ENCODE measurements at places on chromosomes 12 and 14.
A peak's percentile ranks its signal among the peaks of the same experiment; 100 is the strongest.

DNA sequence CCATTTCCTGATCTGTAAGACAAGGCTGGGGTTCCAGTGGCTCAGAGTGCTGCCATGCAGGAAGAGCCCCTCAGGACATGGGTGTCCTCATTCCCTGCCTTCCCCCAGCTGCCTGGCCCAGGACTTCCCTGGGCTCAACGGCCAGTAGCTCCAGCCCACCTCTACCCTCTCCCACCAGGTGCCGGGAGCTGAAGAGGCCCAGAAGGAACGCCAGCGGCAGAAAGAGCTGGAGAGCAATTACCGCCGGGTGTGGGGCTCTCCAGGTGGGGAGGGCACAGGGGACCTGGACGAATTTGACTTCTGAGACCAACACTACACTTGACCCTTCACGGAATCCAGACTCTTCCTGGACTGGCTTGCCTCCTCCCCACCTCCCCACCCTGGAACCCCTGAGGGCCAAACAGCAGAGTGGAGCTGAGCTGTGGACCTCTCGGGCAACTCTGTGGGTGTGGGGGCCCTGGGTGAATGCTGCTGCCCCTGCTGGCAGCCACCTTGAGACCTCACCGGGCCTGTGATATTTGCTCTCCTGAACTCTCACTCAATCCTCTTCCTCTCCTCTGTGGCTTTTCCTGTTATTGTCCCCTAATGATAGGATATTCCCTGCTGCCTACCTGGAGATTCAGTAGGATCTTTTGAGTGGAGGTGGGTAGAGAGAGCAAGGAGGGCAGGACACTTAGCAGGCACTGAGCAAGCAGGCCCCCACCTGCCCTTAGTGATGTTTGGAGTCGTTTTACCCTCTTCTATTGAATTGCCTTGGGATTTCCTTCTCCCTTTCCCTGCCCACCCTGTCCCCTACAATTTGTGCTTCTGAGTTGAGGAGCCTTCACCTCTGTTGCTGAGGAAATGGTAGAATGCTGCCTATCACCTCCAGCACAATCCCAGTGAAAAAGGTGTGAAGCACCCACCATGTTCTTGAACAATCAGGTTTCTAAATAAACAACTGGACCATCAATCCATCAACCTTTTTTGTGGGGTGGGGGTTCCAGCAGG is 17.6 kb downstream of the AGAP2 start:
- DNase-seq: no peak

GRCh38 chr14:61385002-61385685 is 63.8 kb downstream of the PRKCH start:
- DNase-seq: no peak

DNA sequence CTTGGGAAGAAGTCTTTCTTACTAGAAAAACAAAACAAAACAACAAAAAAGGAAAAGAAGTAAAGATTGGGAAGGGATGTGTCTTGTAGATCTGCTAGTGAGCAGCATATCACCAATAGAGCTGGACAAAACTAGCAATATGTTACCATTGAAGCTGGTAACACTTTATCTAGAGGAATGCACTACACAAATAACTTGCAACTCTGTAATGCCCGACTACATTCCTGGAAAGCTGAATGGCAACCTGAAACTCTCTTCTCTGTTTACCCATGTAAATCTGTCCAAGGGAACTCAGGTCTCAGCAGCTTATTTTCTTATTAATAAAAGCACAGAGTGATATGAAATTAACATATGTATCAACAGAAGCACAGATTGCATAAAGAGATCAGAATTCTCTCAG is 624.4 kb downstream of the KCNH5 start:
- no peak for DNase-seq

DNA sequence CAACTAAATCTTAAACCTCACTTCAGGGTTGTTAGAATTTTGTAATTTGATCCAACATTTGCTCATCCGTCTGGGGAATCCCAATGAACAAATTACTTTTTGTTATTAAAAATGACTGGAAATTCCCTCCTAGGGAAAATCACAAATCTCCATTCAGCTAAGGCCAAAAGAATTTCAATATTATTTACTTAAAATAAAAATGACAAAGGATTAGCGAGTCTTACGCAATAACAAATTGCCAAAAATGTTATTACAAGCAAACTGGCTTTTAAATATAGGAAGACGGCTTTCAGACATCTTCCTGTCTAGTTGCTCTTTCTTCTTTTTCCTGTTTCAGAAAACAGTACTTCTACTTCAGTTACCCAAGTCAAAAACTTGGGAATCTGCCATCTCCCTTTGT is 92.4 kb upstream of the TSPAN8 start:
- no peak for DNase-seq

GRCh38 chr12:89040146-89040964 is 311.9 kb downstream of the DUSP6 start:
- peak; percentile 26 for DNase-seq

Measured in stimulated activated CD8-positive, alpha-beta memory T cell treated with anti-CD3 and anti-CD28 coated beads, Interleukin-7, amount 100 ng/mL, for 1 hour (primary cell).